Progenitor cell of endocrine pancreas (in vitro differentiated cells): ENCODE measurements at places on chromosomes 3 and 15.

DNA sequence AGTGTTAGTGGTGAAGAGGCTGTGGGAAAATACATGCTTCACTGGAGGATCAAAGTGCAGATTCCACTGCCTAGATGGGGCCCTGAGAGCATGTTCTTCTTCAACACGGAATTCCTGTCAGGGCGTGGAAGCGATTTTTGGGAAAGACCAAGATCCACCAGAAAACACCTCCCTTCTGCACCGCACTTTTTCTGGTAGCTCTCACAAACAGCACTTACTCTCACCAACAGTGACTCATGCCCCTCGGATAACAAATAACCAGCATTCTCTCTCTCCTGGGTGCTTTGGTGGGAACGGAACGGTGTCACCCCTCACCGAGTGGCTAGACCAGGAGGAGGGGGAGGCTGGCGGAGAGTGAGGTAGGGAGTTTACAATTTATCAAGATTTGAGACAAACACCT, 40.1 kb downstream of the ADAMTSL3 start:
- DNase-seq: no peak

GRCh38 chr3:61288446-61288845, 37.2 kb upstream of the FHIT start:
- DNase-seq: no peak

- no peak for DNase-seq
Measured at GRCh38 chr3:167091226-167091625, 288.9 kb downstream of the ZBBX start.

- no peak for DNase-seq
Measured at GRCh38 chr3:135706758-135707375, 258.7 kb upstream of the PPP2R3A start.

GRCh38 chr15:88981244-88982215, 68.4 kb upstream of the MFGE8 start:
- DNase-seq: no peak

DNA sequence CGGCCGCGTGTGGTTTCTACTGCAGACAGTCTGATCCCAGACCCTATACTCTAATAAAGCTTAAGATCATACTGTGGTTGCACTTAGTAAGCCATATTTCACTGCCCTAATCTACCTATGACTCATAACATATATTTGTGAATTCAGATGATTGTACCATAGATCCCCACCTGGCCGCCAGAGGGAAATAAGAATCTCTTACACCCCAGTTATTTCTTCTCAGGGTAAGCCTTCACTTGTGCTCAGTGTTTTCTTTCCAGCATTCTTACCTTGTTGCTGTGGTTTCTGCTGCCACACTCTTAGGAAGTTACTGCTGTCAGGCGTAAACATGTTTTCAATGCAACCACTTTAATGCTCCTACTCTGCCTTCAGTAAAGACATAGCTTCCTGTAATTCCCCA, 105.9 kb downstream of the B3GALNT1 start:
- DNase-seq: no peak

DNA sequence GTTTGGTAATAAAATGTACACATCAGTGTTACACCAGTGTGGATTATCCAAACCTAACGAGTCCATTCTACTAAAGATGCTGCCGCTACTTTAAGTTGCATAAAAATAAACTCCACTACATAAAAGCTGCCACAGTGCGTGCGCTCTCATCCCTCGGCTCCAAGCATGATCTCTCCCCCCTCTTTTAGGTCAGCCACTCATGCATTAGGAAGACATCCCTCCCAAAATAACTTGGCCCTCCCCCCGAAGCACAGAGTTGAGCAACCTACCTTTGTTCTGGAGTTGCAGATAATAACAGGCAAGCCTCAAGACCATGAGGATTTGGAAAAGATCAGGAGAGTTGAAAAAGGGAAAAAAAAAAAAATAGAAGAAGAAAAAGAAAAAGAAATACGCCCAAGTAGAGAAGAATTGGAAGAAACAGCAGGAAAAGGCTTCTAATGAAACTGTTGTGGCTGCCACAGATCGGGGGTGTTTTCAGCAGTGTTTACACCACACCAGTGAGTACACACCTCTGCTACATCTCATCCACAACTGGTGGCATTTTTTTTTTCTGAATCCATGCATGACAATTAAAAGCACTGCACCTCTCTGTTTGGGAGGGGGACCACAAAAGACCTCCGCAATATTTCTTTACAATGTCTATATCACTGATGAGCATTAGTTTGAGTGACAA, 339.2 kb downstream of the FOXP1 start:
- DNase-seq: no peak

GRCh38 chr3:191320316-191320715, 8.9 kb upstream of the CCDC50 start:
- no peak for DNase-seq

- no peak for DNase-seq
Measured at GRCh38 chr15:41926185-41927056, 32.6 kb upstream of the SPTBN5 start.

- no peak for DNase-seq
Measured at GRCh38 chr3:33155301-33155700, 41.5 kb downstream of the CRTAP start.

DNA sequence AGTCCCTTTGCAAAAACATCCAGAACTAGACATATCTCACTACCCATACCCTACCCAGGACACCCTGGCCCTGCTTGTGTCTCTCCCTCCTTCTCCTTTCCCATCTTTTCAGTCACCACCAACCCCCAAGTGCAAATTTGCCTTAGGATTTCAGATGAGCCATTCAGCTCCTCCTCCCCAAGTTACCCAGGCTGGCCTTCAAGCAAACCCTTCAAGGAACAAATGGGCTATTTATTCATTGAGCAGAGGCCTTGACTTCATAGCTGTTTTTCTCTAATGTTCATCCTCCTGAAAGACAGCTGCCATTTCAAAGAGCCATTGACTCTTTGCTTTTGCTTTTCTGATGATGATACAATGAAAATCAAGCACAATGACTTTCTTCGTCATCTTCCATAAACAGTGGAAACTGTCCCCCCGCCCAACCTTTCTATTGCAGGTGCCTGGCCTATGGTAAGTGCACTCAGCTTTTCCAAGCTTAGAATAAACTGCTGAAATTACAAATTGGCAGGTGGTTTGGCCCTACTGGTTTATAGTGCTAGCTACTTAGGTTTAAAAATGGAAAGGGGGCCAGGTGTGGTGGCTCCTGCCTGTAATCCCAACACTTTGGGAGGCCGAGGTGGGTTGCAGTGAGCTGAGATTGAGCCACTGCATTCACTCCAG, 26.1 kb upstream of the KLHL6 start:
- no peak for DNase-seq

- DNase-seq: no peak
Measured at GRCh38 chr3:484341-484740, 287.8 kb downstream of the CHL1 start.

GRCh38 chr3:61805510-61806080, 244.2 kb downstream of the PTPRG start:
- DNase-seq: no peak

DNA sequence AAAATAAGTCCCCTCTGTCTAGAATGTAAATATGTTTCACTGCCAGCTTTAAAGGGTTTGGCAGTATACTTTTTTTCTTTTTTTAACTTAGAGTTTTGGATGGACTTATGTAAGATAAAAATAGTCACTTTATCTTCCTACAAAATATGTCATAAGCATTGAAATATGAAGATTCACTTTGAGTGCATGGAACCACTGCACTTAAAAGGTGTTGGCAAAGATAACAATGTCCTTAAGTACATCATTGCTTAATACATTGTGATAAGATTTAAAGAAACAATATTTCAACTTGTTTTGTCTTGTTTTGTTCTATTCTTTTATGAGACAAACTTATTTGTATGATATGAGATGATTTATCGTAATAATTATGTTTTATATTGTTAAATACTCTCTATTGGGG, 66.3 kb upstream of the NAALADL2 start:
- DNase-seq: no peak

- no peak for DNase-seq
Measured at GRCh38 chr3:67362686-67363085, 291.7 kb downstream of the SUCLG2 start.

DNA sequence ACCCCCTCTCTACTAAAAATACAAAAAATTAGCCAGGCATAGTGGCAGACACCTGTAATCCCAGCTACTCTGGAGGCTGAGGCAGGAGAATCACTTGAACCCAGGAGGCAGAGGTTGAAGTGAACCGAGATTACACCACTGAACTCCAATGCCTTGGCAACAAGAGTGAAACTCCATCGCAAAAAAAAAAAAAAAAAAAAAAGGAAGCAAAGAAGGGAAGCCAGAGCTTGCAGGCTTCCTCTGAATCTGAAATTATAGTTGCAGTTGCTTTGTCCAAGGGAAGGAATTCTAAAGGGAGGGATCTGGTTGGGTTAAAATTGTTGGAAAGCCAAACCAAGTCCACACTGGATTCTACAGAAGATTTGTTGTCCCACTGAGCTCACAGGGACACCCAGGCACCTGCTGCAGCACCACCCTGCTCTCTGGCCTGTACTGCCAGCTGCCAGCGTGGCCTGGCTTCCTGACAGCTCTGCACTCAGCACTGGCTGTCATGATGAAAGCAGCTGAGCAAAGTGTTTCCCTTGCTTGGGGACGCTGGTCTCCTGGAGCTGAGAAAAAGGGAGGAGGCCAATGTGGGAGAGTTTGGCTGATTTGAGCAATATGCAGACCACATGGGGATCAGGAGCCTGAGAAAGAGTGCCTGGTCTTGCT, 88.8 kb upstream of the HES1 start:
- no peak for DNase-seq

DNA sequence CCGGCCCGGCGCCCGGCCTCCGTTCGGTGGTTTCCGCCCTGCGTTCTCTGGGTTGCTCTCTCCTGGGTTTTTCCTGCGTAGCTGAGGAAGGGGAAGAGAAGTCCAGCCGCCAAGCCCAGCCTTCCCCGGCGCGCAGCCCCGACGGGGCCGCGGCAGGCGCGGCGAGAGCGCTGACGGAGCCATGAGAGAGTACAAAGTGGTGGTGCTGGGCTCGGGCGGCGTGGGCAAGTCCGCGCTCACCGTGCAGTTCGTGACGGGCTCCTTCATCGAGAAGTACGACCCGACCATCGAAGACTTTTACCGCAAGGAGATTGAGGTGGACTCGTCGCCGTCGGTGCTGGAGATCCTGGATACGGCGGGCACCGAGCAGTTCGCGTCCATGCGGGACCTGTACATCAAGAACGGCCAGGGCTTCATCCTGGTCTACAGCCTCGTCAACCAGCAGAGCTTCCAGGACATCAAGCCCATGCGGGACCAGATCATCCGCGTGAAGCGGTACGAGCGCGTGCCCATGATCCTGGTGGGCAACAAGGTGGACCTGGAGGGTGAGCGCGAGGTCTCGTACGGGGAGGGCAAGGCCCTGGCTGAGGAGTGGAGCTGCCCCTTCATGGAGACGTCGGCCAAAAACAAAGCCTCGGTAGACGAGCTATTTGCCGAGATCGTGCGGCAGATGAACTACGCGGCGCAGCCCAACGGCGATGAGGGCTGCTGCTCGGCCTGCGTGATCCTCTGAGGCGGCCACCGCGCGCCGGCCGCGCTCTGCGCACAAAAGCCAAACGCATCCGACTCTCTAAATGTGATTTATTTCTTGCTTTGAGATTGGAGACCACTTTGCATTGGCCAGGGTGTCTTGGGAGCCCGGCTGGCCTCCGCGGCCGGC, 727 bp downstream of the RAP2B start:
- no peak for DNase-seq

DNA sequence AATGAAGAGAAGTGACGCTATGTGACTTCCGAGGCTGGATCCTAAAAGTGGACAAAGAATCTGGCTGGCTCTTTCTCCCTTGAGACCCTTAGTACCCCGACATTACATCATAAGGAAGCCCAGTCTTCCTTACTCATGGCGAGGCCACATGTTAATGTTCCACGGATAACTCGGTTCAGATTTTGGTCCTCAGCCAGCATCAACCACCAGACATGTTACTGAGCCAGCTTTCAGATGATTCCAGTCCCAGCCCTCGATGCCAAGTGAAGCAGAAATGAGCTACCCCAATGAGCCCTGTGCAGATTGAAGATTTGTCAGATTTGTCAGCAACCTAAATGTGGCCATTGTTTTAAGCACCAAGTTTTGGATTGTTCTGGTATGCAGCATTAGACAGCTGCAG, 46.6 kb downstream of the SLCO2A1 start:
- DNase-seq: no peak

DNA sequence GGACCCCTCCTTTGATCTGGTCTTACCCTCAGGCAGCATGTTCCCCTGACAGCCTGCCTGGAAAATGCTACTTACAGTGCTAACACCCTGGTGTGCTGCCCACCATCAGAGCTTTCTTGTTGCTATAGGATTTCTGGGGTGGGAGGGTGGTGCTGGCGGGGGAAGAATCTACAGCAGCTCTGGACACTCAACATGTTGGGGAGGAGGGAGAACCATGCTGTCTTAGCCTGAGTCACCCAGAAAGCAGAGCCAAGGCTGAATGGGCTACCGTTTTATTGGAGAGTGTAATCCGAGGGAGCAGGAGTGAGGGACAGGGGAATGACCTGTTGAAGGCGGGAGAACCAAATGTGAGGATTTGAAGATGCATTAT, 45.6 kb downstream of the MFSD1 start:
- DNase-seq: no peak

GRCh38 chr15:51086409-51086808, 8.3 kb downstream of the TNFAIP8L3 start:
- DNase-seq: no peak

GRCh38 chr15:60917461-60918145, 311.5 kb downstream of the RORA start:
- DNase-seq: no peak

GRCh38 chr3:69218079-69218478, 95.7 kb upstream of the LMOD3 start:
- DNase-seq: no peak

DNA sequence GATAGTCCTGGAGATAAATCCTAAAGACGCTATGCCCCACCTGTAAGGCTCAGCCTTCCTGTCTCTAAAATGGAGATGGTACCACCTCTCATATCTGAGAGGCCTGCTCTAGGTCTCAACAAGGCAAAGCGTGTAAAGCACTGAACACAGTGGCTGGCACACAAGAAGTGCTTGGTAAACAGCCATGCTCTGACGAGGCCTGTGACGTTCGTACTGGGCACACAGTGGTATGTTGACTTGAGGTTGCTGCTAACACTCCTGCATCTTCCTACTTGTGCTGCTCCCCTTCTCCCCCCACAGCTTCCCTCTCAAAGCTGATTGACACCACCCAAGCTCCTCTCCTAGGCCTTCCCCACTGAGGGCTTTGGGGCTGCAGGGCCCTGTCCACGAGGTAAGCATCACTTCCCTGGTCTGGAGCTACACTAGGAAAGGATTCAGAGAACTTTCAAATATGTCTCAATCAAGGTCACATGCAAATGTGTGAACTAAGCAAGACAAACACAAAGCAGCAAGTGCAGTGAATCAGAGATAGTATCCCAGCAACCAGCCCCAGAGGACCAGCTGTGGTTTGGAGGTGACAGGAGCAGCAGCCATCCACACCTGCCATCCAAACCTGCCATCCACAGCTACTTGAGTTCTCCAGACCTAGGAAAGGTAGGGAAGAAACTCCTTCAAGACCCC, 177.5 kb downstream of the STT3B start:
- no peak for DNase-seq
